ENCODE measurements at places on chromosomes 7 and 10. TPM values are rescaled to one million over a fixed set of nuclear protein-coding genes. Genes with fewer than 3 reads are reported as not detected.

DNA sequence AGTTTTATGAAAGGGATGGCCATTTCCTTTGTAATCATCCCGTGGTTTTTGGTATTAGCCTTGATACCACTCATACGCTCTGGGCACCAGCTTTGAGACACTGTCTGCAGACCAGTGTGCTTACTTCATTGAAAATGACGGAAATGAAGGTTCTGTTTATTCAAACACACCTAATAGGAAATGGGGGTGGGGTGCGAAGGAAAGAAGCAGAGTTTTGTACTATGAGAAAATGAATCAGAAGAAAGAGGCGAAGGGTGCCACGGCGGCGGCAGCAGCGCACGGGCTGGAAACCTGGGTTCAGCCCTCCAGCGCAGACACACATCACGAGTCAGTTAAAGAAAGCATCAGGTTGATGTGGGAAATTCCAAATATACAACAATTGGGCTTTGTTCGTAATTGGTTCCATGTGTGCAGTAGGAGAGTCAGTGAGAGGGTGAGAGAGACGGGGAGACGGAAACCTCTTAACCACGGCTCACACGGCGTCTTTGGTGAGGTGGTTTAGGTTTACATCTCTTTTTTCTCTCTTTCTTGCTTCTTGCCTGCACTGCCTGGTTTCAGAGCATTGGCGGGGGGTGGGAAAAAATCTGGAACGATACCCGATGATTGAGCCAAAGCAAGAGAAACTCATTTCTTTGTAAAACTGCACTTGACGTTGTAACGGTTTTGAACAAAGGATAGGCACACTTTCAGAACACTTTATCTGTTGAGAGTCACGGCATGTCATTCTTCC lies 321.2 kb downstream of the FRMD4A start:
- no peak for DNase-seq

GRCh38 chr7:88546808-88547207 lies 212.7 kb upstream of the ZNF804B start:
- no peak for DNase-seq

DNA sequence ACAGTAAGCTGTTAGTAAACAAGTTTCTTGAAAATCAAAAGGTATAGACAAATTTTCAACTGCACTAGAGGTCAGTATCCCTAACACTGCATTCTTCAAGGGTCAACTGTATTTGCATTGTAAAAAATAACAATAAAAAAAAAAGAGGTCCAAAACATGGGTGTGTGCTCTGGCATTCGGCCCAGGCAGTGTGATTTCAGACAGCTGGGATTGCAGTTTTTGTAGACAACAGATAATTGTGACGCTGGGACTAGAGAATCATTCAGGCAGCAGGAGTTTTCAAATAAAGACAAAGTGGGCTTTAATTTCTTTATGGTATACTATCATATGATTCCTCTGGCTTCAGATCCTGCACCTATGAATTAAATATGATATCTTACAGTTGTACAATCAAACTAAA lies 543.2 kb upstream of the SEMA3D start:
- DNase-seq = no peak

- DNase-seq = no peak
Measured at GRCh38 chr10:32954545-32955298, 3.3 kb downstream of the ITGB1 start.

DNA sequence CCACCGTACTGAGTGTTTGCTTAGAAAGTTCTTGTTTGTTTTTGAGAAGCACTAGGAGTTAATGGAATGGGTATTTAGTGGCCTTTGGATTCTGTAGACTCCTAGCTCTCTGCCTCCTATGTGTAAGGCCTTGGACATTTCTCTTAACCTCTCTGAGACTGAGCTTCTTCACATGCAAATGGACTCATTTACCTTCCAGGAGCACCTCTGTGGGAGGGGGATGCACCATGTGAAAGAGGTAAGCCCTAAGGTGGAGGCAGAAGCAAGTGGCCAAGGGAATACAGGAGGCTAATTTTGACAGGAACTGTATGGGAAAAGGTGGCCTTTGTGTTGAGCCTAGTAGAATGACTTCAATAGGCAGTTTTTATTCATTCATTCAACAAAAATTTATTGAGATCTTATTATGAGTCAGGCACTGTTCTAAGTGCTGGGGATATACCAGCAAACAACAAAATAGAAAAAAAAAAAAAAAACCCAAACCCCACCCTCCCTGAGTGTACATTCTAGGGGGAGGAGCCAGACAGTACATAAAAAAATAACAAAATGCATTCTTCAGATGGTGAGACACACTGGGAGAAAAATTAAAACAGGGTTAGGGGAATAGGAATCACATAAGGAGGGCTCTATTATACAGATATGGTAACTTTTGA lies 9.2 kb upstream of the EPHA1 start:
- DNase-seq = no peak

- no peak for DNase-seq
Measured at GRCh38 chr7:134905375-134905774, 80.9 kb upstream of the AGBL3 start.

DNA sequence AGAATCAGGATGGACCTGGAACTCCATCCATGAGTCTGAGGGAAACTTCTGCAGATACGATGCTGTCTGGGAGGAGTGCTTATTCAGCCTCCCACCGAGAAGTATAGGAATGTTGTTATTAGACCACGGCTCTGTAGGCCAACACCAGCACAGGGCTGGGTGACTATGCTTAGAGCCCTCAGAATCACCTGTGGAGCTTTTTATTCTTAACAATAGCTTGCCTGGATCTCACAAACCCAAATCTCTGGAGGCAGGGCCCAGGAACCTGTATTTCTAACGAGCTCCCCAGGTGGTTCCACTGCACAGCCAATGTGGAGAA lies 55.6 kb upstream of the ARID5B start:
- DNase-seq = no peak

GRCh38 chr10:50550291-50550839 lies 73.4 kb downstream of the SGMS1 start:
- DNase-seq = no peak

The LRRTM3 gene
- total RNA-seq = 30.7 TPM

The AGBL3 gene
- total RNA-seq = 6.7 TPM

The GIMAP5 gene
- total RNA-seq = 3.7 TPM

Measured in occipital lobe (tissue), 3 donors.